ENCODE measurements at places on chromosomes 4 and X. TPM values are rescaled to one million over a fixed set of nuclear protein-coding genes. Genes with fewer than 3 reads are reported as not detected.

The CTAG1A gene
- total RNA-seq = not detected

- DNase-seq = no peak
Measured at GRCh38 chr4:153159728-153160221, 44.5 kb upstream of the TRIM2 start.

The CHIC1 gene
- total RNA-seq = 9.6 TPM

The MTCP1 gene
- 11.9 TPM for total RNA-seq

DNA sequence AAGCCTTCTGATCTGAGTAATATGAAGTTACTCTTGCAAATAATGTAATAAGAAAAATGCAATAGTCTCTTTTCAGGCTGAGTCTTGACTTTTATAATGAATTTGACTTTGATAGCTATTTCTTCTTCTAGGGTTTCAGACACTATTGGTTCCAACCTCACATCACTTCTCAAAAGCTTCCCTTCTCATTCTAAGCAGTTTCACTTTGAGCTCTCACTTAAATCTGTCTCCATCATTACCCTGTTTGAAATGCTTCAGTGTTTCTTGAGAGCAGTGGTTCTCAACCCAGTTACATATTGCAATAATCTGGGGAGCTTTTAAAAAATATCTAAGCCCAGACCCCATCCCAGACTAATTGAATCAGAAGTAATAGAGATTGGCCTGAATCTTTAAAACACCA is 40.5 kb upstream of the BMP2K start:
- DNase-seq = no peak

The HTN3 gene
- not detected for total RNA-seq

GRCh38 chr4:94534401-94535312 is 82.9 kb downstream of the PDLIM5 start:
- no peak for DNase-seq

DNA sequence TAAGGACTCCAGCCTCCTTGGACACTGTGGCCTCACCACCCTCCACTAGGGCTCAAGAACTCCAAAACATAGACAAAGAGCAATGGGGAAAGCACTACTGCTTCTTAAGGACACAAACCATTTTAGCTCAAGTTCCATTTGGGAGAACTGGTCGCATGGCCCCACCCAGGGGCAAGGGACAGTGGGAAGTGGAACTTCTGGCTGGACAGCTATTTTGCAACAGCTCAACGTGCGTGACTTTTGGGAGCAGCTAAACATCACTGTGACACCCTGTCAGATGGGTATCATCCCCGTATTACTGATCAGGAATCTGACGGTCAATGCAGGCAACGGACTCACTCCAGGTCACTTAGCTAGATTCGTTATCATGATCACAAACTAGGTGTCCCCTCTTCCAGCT is 9.0 kb upstream of the GLOD5 start:
- DNase-seq = no peak
